ENCODE measurements at places on chromosomes 12 and 14.
A peak's percentile ranks its signal among the peaks of the same experiment; 100 is the strongest.

DNA sequence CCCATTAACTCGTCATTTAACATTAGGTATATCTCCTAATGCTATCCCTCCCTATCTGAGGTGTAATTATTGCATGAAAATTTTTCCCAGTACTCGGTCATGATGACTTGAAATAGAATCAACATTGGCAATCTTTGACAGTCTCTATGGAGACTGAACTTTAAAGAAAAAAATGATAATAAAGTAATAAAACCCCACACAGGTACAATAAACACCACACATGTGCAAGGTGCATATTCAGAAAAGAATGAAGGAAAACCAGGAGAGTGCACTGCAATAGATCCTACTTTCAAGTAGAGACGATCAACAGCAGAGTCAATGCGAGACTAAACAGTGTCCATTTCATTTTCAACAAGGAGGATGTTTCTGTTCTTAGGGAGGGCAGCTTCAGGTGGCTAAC, 1253.8 kb upstream of the TMEM132C start:
- DNase-seq: no peak

DNA sequence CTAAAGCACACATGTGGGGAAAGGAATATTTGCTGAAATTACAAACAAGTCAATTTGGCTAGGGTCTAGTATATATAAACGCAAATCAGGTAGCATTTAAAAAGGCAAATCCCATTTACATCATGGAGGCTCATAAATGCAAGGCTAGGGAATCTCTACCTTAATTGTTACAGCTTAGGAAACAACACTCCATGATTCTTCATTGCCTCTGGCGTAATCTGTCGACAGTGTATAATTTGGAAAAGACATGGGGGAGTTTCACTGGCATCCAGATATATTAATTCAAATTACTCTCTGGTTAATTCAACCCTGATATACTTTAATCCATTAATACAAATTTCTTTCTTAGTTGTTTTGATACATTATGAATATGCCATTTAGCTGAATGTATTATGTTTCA, 1630.2 kb upstream of the FLRT2 start:
- DNase-seq: no peak

DNA sequence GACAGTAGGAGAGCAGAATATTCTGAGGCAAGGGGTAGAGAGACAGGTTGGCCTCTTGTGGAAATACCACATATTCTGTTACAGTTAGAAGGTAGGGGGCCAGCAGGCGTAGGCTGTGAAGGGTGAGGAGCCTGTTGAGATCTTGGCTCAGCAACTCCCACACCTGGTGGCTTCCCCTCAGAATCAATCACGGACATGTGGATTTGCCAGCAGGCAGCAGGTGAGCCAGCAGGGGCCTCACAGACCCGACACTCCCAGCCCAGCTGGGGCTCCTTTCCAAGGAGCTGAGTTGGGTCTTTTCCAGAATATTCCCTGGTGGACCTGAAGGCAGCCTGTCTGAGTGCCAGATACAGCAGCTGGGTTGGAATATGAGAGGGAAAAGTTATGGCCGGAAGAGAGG, 150.0 kb upstream of the CRY1 start:
- DNase-seq: no peak

DNA sequence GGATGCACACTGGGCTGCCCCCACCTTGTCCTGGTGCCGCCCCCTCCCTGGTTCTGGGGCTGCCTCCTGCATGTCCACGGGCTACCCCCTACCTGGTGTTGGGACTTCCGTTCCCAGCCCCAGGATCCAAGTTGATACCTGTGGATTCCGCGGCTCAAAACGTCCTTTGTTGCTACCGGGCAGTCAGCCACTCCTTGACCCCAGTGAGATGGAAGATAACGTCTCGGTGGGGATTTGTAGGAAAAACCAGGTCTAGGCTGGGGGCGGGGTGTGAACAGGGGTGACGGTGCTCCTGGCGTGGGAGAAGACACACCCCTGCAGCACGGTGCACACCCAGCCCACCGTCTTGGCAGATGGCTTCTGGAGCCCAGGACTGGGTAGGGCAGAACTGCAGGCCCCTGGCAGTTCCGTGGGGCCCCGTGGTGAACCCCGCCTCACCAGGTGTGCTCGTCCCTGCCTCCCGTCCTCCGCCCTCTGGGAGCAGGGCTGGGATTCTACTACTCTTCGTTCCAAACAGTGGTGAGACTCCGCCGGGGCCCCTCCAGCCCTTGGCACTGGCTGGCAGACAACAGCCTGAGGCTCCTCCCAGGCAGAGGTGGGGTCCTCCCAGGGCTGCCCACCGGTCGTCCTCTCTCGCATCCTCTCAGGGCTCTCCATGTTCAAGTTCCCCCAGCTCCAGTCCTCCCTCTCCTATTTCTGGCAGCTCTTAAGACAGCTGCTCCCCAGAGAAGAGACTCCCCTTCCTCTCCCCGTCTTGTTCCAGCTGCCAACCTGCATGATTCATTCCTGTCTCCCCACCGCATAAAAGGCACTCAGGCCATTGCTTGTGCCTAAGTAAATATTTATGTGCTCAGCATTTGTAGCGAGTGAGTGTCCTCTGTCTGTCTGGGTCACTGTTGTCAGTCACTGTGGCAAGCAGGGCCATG, 75.5 kb downstream of the FBXL14 start:
- DNase-seq: no peak

DNA sequence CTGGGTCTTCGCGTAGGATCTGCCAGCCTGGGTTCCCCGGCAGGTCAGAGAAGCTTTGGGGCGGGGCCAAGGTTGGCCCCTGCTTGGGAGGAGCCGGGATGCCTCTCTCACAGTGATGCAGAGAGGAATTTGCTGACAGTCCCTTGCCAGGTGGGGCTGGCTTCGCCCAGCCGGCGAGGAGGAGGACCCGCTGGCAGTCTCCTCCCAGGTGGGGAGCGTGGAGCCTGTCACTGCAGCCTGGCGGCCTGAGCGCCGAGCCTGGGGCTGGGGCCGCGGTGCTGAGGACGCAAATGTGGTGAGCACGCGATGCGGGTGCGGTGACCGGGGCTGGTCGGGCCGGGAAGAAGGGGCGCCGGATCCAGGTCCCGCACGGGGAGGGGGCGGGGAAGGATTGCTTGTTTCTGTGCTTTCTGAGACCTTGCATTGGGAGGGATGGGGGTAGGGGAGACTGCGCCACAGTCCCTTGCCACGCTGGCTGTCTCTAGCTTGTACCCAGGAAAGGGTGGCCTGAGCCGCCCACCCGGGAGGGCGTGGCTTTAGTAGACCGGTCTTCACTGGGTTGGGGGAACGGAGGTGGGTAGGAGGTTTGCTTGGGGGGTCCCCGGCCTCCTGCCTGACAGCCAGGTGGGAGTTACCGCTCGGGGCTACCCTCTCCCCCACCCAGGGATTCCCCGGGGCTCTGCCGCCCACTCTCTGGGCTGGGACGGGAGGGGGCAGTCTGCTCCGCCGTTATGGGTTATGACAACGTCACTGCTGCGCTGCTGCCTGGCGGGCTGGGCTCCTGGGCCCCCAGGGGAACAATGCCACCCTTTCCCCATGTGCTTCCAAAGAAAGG, at the start of gene TMEM63C:
Gene TMEM63C, plus strand, starts transcription at position 196 of the 835 bp plus-strand sequence. CDS start 37,016 bp downstream, outside the sequence.
- DNase-seq: peak; percentile 33

GRCh38 chr12:56632701-56633467, 2.8 kb upstream of the BAZ2A start:
- DNase-seq: no peak

DNA sequence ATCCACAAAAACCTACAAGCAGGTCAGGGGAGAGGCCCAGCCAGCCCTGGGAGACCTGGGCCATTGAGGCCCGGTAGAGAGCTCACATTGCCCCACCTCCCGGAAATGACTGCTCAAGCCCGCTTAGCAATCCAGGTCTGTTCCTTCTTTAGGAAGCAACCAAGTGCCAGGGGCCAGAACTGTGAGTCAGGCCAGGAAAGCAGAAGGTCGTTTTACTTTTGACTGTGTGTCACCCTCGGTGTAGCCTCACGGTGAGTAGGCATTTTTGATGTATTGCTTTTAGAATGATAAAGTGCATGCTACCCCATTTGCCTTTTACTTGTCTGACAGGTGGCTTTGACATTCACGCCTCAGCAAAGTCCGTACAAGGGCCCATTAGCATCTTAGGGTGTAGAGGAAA, 25.4 kb upstream of the PWP1 start:
- no peak for DNase-seq

- DNase-seq: no peak
Observed at GRCh38 chr14:84750284-84750683, 779.7 kb upstream of the FLRT2 start.

DNA sequence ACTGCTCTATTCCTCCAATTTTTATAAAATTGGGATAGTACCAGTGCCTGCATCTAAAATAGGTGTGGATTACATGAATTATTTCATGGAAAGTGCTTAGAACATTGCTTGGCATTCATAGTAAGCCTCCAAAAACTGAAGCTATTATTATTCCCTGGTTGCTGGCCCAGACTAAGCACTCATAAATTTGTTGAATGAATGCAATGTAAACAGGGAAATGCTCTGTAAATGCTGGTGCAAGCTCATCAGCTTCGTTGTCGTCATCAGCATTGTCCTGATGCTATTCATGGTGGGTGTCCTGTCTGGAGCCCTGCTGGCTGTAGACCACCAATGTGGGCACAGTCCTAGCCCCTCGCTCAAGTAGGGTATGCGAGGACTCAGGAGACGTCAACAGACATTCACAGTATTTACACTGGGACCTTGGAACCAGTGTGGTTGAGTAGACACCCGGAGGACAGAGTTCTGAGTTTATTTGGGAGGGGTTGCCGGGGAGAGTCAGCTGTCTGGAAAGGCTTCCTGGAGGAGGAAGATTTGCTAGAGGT, 16.5 kb downstream of the BDKRB2 start:
- DNase-seq: no peak

DNA sequence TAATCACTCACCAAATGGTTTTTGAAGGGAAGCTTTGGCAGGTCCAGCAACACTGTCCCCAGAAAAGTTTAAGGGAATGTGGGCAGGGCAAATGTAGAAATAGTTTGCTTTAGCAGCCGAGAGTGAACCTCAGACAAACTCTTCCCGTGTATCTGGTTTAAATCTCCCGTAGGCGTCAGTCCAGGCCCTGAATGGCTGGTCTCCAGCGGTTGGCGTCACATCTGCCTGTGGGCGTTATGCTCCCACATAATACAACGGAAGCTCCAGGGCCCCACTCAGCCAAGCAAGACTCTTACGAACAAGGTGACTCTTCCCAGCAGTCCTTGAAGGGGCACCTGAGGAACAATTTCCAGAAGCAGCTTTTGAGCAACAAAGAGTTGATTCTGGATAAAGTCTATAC, 942 bp downstream of the ZC2HC1C start:
- DNase-seq: no peak

- DNase-seq: no peak
Observed at GRCh38 chr12:101039848-101040531, 170.0 kb downstream of the SLC5A8 start.

DNA sequence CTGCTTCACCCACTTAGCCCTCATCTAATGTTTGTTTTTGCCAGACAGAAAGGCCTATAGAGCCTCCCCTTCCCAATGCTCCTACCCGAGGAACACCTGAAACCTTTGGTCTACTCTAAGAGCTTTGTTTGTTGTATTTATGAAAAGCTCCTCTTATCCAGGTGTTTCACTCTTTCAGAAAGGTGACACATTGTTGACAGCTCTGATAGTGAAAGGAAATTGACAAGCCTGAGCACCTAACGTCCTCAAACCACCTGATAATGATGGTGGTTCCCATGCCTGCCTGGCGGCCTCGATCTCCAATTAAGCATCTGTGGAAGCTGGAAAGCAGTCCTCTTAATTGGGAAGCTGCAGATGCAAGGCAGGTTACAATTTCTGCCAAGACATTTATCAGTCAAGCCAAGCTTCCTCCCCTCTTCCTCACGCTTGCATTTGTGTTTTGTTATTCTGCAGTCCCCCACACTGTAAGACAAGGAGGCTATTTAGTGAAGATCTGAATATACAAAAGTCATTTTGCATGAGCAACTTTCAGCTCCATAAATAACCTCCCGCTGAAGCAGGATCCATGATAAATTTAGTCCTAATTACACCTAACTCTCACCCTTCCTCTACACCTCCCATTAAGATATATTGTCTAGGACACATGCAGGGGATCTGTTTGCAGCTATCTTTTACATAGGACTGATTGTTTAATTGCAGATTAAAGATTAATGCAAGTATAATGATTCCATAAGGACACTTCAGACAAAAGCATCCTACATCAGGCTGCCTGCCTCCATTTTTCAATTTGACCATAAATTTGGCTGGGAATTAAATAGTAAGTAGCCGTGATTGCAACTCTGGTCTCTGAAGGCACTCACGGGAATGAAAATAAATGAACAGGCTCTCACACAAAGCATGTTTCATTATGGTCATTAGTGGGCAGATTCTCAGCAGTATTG, 288.6 kb downstream of the PDZRN4 start:
- no peak for DNase-seq

DNA sequence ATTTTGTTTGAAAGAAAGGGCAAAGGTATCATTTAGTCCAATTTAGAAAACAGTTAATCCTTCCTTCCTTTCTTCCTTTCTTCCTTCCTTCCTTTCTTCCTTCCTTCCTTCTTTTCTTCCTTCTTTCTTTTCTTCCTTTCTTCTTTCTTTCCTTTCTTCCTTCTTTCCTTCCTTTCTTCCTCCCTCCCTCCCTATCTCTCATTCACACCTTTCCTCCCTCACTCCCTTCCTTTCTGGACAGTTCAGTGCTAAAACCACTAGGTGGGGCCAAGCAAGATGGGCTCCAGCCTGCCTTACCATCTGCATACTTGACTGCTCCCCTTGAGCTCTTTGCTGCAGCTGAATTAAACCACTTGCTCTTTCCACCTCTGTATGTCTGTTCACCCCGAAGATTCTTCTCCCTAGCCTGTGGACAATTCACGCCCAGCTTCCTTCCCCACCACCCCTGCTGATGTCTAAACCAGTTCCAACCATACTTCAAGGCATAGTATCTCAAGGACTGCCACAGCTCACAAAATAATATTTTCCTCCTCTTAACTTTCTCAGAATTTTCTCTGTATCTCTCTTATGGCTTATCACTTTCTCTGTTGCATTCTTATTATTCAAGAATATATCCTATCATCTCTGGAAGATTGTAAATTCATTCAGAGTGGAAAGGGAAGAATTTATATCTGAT, 78.0 kb downstream of the DBX2 start:
- no peak for DNase-seq

DNA sequence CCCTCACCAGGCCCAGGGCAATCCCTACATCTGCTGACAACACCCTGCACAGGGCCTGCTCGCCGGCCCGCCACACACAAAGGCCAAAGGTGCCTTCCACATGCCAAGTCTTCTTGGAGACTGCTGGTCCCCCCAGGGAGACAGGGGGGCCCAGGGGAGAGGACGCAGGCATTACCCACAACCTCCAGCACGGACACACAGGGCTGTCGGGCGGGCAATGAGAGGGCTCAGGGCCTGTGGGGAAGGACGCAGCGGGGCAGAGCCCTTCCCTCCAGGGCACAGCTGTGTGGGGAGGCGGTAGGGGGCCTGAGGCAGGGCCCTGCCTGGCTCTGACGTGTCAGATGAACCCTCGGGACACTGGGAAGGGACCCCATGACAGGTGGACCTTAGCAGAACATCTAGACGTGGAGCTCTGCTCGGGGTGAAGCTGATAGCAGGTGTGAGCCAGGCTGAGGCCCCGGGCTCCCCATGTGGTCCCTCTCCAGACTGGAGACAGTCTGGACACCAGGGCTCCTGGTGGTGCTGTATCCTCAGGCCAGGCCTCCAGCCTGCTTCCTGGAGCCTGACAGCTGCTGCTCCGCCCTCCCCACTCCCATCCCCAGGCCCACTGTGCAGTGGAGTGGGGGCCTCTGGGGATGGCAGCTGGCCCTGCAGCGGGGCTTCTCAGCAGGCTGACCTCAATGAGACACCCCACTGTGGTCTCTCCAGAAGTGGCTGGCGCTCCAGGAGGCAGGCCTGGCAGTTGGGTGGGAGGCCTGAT, 31.6 kb upstream of the NUDT14 start:
- no peak for DNase-seq

- no peak for DNase-seq
Observed at GRCh38 chr14:79251278-79251677, 960.0 kb downstream of the DIO2 start.

- DNase-seq: peak; percentile 8
Observed at GRCh38 chr14:34098045-34098984, 147.4 kb upstream of the EGLN3 start.

Data from activated effector memory CD4-positive, alpha-beta T cell treated with Interleukin-2 at 50 U/mL for 16 hours (primary cell).